Muscle of leg (tissue), 16 donors: ENCODE measurements at places on chromosomes 4 and X. TPM values are rescaled to one million over a fixed set of nuclear protein-coding genes. Genes with fewer than 3 reads are reported as not detected.

DNA sequence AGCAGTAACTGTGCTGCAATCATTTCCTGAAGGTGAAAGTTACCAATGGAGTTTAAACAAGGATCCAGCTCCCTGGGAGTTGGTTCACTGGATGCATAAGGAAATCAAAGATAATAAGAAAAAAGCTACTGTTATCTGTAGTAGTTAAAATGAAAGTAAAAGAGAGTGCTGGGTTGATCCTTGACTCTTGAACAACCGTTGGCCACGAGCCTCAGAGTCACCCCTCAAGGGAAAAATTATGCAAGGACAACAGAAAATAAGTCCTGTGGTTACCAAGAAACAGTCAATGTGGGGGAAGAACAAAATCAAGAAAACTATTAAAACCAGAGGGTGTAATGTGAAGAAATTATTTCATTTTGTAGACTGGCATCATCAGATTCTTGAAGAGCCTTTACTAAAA lies 49.7 kb upstream of the DDIT4L start:
- DNase-seq: peak; percentile 25

- DNase-seq: no peak
These were observed 214.9 kb upstream of the MAD2L1 start for GRCh38 chr4:120281581-120281980.

GRCh38 chrX:87728024-87728423 lies 210.4 kb downstream of the KLHL4 start:
- no peak for DNase-seq

GRCh38 chr4:149825336-149825735 lies 9.7 kb upstream of the IQCM start:
- DNase-seq: no peak

ADGRG2 gene
- total RNA-seq: 16.4 TPM

DNA sequence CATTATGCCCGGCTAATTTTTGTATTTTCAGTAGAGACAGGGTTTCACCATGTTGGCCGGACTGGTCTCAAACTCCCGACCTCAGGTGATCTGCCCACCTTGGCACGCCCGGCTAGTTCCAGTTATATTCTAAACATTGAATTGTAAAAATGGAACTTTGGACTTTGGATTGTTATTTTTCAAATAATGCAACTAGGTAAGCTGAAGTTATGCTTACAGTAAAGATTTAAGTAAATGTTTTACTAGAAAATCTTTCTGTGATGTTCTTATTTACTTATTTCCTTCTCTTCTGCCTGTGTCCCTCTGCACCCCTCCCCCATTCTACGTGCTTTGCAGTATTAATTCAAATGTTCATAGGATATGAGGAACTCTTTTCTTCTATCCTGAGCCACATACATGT lies 26.1 kb downstream of the GK start:
- DNase-seq: no peak

GRCh38 chr4:153197301-153197700 lies 6.9 kb upstream of the TRIM2 start:
- DNase-seq: no peak

MAGEA3 gene
- not detected for total RNA-seq

DNA sequence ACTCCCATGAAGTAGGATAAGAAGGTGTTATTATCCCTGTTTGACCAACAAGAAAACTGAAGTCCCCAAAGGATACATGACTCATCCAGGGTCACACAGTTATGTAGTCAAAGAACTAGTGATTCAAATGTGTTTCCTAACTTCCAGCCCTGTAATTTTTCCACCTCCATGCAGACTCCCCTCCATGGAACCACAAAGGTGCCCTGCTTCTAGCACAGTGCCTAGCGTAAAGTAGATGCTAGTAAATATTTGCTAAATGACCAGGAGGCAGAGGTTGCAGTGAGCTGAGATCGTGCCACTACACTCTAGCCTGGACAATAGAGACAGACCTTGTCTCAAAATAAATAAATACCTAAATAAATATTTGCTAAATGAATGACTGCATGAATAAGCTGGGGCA lies 55.8 kb downstream of the FRMPD3 start:
- no peak for DNase-seq

DNA sequence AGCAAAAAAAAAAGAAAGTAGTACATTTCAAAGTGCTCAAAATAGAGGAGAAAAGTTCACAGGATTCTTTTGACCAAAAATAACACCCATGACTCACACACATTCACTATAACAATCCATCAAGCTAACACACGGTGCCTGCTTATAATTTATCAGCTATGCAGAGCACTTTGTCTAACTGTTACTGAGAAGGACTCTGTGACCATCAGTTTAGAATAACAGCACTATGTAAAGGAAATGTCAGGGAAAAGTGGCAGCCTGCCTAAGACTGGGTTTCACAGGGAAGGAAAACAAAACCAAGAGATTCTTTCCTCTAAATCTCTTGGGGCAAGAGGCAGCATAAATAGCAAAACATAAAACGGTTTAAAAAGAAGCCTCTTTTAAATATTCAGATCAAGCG lies 54.8 kb downstream of the CCDC149 start:
- DNase-seq: peak; percentile 75

FNIP2 gene
- 18.5 TPM for total RNA-seq

DNA sequence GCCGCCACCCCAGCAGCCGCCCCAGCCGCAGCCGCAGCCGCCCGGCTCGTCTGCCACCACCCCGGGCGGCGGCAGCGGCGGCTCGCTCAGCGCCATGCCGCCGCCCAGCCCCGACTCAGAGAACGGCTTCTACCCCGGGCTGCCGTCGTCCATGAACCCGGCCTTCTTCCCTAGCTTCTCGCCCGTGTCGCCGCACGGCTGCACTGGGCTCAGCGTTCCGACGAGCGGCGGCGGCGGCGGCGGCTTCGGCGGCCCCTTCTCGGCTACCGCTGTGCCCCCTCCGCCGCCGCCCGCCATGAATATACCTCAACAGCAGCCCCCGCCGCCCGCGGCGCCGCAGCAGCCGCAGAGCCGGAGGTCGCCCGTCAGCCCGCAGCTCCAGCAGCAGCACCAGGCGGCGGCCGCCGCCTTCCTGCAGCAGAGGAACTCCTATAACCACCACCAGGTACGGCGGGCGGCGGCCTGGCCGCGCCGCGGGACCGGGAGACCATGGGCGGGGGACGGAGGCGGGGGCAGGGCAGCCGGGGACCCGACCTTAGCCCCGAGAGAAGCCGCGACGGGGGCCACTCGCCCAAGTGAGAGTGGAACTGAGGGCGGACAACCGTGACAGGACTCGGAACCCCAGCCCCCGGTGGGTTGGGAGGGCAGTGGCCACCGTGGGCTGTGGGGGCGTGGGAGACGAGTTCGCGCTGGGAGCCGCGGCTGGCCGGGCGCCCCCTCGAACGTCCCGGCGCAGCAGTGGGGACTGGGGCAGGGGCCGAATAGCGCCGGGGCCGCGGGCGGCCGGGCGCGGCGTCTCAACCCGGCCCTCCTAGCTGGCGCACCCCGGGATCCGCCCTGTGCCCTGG lies 1.8 kb downstream of the CPEB2 start:
- DNase-seq: peak; percentile 28

TMEM156 gene
- 0.35 TPM for total RNA-seq

IQCM gene
- not detected for total RNA-seq

GRCh38 chrX:27815209-27815608 lies 7.4 kb downstream of the MAGEB10 start:
- no peak for DNase-seq

DNA sequence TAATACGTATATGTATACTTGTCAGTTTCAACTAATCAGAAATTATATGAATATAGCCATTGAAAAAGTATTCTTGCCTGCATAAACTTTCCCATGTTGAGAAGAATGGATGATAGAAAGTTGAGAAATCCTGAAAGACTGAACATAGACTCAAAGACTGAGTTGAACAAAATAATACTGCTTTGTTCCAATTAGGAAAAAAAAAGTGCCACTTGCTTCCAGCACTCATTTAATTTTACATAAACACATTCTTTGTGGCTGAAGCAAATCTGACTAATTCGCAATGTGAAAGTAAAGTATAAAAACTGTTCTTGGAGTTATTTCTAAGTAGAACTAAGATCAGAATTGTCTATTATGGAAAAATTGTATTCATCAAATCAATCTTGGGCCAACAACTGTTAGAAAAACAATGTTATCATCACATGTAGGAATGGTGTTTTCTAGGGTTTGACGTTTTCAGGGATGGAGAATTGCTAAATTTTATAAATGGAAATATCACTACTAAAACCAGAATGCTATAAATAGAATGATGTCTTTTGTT lies 2334.6 kb downstream of the PCDH7 start:
- DNase-seq: peak; percentile 54

MEPE gene
- not detected for total RNA-seq

RAB41 gene
- total RNA-seq: not detected

DNA sequence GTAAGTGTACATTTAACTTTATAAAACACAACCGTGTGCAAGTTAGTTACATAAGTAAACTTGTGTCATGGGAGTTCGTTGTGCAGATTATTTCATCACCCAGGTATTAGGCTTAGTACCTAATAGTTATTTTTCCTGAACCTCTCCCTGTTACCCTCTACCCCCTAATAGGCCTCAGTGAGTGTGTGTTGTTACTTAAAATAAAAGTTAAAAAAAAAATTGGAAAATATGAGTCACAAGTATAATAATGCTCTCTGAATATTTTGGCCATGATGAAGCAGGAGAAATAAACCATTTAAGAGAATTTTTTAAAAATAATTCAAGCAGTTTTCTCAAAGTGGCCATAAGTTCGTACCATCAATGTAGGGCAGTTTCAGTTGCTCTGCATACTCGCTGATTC lies 105.1 kb upstream of the GRID2 start:
- DNase-seq: peak; percentile 3

DNA sequence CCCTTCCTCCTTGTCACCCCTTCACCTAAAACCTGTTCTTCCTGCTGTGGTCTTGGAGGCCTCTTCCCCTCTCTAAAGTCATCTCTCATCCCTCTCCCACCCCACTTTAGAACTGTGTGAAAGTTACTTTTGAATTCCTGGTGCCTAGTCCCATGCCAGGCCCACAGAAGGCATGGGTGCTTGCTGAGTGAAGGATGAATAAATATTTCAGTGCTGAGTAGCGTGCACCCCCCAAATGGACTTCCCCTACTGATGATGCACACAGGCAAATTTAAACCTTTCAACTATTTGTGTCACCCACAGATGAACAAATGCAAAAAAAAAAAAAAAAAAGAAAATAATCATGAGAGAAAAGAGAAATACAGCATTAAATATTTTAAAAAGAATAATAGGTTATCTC lies 19.8 kb downstream of the PSMD10 start:
- DNase-seq: no peak

MAMLD1 gene
- total RNA-seq: 4.4 TPM

GRCh38 chr4:95705323-95705722 lies 134.6 kb upstream of the PDHA2 start:
- DNase-seq: no peak

- DNase-seq: peak; percentile 29
These were observed 46.1 kb downstream of the MBNL3 start for GRCh38 chrX:132442691-132443090.

DNA sequence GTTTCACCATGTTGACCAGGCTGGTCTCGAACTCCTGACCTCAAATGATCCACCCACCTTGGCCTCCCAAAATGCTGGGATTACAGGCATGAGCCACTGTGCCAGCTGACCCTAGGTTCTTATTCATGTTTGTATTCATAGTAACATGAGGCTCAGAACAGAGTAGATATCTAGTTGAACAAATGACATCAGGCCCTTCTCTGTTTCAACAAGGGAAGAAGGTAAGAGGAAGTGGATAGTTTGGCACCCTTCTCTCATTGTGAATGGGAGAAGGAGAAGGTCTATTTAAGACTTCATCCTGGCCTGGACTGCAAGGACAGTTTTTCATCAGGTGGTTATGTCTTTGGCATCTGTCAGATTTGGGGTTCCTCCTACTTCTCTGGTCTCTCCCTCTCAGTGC lies 13.8 kb downstream of the GJB1 start:
- DNase-seq: no peak

- DNase-seq: no peak
These were observed 163.7 kb downstream of the CFAP47 start for GRCh38 chrX:36083256-36083655.

OPRPN gene
- total RNA-seq: not detected

GRCh38 chr4:15809058-15809457 lies 30.9 kb downstream of the CD38 start:
- peak; percentile 26 for DNase-seq

DNA sequence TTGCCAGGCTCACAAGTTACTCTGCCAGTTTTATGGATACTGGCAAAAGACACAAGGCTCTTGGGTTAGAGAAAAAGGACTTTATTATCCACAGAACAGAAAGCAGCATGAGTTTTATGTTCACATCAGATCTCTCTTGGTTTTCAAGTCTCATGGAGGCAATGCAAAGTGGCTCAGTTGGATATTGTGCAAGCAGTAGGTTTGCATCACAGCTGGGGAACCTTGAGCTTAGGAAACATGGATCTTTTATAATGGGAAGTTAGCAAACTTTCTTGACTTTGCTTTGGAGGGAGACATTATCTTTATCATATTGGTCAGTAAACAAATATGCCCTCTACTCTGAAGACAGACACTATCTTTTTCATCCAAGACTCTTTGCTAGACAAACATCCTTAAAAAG lies 109.2 kb upstream of the GRPR start:
- no peak for DNase-seq

DNA sequence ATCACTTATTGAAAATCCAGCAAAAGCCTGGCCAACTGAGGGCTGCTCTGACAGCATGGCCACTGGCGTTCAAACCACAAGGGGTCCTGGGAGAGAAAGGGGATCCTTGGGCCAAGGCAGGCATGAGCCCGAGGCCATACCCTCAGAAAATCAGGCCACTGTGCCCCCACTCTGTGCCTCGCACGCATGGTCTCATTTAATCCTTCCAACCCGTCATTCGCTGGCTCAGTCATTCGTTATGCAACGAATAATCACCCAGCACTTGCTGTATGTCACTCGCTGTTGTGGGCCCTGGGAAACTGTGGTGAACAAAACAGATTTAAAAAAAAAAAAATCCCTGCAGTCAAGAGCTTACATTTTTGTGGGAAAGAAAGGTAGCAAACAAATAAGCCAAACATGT lies 112.7 kb downstream of the BCOR start:
- no peak for DNase-seq

HTR2C gene
- total RNA-seq: not detected

GRCh38 chrX:9326369-9326768 lies 138.5 kb upstream of the TBL1X start:
- DNase-seq: no peak

- no peak for DNase-seq
These were observed 8.0 kb downstream of the ZNF827 start for GRCh38 chr4:145930592-145930991.
